ENCODE measurements at places on chromosomes 13 and 19.

DNA sequence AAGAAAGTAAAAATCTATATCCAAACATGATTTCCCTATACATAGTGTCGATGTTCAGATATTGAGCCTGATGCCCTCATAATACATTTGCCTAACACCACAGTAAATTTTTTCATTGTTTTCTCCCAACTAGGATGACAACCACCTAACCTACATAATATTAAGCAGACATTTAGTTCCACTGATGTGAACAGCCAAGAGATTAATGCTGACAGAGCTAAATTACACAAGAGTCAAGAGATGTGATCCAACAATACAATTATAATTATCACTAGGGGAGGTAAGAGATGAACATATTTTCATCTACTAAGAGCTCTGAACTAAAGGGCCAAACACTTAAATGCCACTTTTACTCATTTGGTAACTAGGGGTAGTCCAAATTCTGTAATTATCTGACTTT lies 145.9 kb downstream of the DACH1 start:
- no peak for DNase-seq

- peak; percentile 41 for DNase-seq
These were observed 427.9 kb downstream of the ZNF536 start for GRCh38 chr19:30799865-30800755.

DNA sequence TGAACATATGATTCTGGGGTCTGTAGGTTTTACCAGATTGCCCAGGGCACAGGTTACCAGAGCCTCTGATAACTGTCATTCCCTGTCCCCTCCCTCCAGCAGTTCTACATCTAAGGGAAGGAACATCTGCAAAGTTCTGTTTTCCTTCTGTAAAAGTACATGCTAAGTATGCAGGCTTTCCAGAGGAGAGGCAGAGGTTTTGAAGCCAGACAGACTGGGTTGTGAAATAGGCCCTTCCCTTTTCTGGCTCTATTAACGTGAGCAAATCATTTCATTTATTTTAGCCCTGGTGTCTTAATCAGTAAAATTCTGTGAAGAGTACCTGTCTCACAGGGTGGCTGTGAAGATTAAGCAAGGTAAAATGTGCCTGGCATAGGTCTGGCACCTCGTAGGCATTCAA lies 66.1 kb upstream of the C1QTNF9 start:
- DNase-seq: peak; percentile 63

GRCh38 chr13:74023484-74023883 lies 110.7 kb downstream of the KLF12 start:
- no peak for DNase-seq

- DNase-seq: no peak
These were observed 326.0 kb upstream of the SPRY2 start for GRCh38 chr13:80666782-80667552.

DNA sequence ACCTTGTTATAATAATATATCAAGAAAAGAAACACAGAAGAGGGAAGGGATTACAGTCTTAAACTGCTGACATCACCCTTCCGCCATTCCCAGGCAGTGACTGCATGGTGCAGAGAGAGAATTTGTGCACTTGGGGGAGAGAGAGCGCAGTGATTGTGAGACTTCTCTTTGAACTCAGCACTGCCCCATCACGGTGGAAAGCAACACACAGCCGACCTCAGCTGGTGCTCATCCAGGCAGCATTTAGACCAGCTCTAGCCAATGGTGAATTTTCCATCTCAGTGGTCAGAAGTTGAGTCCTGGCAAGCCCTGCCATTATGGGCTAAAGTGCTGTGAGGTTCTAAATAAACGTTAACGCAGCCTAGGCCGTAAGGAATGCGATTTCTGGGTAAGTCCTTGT lies 1681.5 kb downstream of the EFNB2 start:
- DNase-seq: no peak

DNA sequence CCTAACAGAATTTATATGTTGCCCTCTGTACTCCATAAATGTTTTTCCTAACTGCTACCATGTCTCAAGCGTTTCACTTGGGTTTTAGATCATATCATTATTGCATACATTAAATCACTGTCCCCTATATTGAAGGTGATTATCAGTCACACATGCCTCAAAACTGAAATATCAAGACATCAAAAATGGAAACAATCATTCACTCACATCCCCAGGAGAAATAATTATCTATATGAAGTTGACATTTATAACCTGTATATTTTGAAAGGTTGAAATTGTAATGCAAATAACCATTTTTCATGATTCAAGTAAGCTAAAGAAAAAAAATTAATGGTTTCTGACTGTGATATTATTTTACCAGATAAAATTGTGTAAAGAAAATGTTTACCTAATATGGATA lies 1695.0 kb downstream of the SLITRK1 start:
- DNase-seq: no peak

DNA sequence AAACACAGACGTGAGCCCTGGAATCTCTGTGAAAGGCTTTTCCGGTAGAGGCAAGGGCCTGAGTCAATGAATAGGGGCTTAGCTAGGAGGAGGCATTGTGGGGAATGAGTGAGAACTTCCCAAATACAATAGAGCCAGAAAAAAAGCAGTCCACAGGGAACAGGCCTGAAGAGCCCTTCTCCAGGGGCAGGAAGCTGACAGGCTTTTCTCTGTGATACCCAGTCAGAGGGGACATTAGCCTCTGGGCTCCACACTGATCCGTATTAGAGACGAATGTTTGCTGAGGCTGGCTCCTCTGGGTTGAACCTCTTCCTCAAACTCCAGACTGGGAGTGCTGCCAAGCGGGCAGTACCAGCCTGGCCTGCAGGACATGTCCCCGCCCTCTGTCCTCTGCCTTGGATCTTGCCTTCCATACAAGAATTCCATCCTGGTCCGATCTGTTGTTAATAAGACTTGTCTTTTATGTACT lies 2.3 kb downstream of the DHRS12 start:
- DNase-seq: peak; percentile 39

GRCh38 chr19:49422407-49423070 lies 702 bp downstream of the PTH2 start:
- peak; percentile 34 for DNase-seq

- no peak for DNase-seq
These were observed 28.4 kb downstream of the ZNF823 start for GRCh38 chr19:11710313-11710712.

GRCh38 chr13:78596399-78596735 lies 7.0 kb downstream of the POU4F1 start:
- DNase-seq: no peak

GRCh38 chr13:113546571-113547237 lies 37.8 kb upstream of the TFDP1 start:
- DNase-seq: no peak

DNA sequence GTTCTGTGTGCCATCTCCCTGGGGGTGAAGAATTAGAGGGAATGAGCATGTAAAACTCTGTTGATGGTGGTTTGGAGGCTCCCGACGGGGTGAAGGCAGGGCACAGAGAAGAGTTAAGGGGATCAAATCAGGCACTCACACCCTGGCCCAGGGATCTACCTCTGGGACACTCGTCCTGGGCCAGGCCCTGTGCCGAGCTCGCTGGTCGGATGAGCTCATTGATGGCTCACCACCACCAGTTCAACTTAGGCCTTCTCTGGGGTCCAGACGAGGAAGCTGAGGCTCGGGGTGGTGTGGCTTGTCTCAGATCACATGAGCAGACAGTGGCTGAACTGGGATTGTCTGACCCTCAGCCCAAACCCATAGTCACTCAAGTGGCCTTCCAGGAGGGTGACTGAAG lies 1.6 kb downstream of the NACC1 start:
- peak; percentile 89 for DNase-seq

DNA sequence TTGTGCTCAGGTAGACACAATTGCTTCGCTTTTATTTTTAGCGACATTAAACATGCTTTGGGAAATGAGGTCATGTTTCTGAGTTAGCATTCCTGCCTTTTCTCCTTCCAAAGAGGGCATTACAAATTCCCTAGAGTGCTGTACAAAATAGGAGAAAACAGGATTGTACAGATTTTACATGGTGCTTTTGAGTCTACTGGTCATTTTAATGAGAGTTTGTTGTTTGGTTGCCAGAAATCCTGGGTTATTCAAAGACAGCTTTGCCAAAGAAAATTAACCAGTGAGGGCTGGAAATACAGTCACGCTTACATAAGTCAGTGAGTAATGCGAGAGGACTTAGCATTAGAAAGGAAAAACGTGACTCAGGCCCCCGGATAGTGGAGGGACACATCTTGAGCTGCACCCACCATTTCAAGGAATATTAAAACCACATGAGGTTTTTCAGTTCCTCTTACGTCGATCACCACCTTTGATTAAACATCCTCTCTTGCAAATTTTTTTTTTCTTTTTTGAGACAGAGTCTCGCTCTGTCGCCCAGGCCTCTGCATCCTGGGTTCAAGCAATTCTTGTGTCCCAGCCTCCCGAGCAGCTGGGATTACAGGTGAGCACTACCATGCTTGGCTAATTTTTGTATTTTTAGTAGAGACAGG lies 55.4 kb downstream of the SACS start:
- peak; percentile 56 for DNase-seq

DNA sequence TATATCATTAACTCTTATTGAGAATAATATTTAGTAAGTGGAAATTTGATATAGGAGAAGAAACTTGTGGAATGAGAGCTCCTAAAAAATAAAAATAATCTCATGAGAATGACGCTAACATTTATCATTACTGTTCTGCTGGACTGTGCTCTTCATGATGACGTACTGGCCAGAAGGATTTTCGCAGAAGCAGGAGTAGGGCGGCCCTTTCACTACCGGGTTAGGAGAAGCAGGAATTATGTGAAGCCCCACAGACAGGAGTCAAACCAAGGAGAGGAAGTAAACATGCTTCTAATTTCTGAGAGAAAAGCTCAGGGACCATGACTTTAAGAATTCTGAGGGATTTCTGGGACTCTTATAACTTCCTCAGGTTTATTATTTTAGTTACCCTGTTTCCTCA lies 195.1 kb downstream of the VWA8 start:
- no peak for DNase-seq

DNA sequence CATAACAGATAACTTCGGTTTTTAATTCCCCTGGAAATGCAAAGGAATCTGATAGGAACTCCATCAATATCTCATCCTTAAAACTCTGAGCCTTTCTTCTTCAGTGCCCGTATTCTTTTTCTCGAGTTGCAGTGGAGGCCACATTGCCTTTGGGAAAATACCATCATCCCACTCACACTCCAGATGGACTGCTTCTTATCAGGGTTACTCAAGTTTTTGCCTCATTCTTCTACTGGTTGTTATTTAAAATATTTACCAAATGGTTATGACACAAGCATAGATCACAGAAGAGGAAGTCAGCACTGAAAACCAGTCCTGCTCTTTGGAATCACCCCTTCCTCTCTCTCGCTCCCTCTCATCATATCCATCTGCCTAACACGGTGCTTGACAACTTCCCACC lies 1020.5 kb upstream of the SLC10A2 start:
- no peak for DNase-seq

DNA sequence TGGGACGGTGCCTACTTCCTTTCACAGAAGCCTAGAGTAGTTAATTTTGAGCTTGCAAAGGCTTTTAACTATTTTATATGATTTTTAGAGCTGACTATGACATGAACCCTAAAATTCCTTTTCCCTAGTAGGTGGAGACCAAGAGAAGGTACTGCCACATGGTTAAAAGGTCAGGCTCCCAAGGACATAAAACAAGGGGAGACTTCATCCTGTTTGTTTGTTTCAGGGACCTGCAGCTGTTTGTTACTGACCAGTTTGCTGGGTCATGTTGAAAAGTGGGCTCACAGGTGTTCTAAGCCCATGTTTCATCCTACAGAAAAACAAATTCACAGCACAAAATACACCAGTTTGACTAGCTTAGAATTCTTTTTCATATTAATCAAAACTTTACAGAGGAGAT lies 3.9 kb upstream of the ZNF460 start:
- DNase-seq: no peak

- DNase-seq: no peak
These were observed 48.4 kb downstream of the USPL1 start for GRCh38 chr13:30666113-30666512.

DNA sequence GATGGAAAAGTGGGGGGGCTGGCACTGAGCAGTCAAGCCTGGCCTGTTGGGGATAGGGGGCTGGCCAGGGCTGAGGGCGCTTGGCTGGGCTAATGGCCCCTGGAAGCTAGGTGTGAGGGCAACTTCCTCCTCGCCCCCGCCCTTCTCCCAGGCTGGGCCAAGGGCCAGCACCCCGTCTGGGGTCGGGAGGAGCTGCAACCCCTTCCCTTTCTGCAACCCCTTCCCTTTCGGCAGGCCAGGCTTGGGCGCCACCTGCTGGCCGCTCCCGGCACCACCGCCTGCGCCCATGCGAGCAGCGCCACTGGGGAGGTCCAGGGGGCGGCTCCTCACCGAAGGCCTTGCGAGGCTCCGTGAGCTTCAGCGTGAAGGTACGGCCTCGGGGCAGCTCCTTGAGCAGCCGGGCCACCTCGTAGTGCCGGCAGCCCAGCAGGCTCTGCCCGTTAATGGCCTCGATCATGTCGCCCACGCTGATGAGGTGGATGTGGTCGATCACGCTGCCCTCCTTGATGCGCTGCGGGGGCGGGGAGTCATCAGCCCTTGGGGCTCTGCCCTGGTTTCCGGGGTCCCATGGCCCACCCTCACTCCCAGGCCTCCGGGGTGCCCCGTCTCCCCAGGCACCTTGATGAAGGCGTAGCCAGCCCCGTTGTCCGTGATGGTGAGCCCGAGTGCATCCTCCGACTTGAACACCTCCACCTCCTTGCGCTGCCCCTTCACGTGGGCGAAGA lies 5.0 kb upstream of the PTGER1 start:
- DNase-seq: peak; percentile 47

DNA sequence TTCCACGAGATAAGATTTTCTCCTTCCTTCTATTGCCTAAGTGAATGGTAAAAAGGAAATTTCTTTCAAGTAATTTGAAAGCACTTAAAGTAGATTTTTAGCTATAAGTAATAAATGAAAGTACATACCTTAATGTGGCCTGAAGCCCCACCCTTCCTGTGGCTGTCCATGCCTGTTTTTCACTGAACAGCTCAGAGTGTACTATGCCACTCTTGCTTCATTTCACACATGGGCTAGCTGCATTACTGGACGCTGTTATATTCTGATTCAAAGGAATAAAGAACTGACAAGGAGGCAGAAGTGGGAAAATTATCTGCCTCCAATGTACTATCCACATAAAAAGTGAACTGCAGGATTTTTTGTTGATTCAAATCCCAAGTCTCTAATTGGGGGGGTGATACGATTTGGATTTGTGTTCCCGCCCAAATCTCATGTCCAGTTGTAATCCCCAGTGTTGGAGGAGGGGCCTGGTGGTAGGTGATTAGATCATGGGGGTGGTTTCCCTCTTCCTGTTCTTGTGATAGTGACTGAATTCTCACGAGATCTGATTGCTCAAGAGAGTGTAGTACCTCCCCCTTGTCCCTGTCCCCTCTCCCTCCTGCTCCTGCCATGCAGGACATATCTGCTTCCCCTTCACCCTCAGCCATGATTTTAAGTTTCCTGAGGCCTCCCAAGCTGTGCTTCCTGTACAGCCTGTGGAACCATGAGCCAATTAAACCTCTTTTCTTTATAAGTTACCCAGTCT lies 154.7 kb upstream of the SGCG start:
- DNase-seq: peak; percentile 4

GRCh38 chr19:51016798-51017683 lies 2.5 kb downstream of the KLK10 start:
- DNase-seq: peak; percentile 59

DNA sequence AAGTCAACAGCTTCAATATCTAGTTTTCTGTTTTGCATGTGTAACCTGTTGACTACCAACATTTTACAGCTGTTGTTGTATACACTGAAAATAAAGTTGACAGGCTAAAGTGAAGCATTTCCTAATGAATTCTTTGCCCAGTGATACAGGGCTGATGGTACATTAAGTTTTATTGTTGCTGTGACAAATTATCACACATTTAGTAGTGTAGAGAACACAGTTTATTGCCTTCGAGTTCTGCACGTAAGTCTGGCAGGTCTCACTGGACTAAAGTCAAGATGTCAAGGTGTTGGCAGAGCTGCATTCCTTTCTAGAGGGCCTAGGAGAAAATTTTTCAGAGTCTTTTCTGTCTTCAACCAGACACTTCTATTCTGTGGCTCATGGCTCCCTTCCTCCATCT lies 184.2 kb downstream of the SLITRK6 start:
- DNase-seq: no peak
